ENCODE measurements at places on chromosomes 3 and 15.
A peak's percentile ranks its signal among the peaks of the same experiment; 100 is the strongest.

DNA sequence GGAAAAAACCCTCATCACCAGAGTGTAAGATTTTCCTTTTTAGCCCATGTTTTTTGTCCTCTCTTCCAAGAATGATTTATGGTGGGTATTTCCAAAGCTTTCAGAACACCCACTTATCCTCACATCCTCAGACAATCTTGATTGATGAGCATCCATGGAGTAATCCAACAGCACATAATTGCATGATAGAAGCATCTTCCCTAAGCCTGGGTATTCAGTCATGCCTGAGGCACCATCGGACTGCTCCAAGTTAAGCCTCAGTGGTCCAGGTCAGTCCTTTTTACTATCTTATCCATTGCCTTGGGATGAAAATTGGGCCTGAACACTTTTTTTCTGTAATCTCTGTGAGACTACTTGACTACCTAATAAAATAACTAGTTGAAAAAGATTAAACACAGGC lies 676.0 kb upstream of the SEMA6D start:
- DNase-seq = no peak

DNA sequence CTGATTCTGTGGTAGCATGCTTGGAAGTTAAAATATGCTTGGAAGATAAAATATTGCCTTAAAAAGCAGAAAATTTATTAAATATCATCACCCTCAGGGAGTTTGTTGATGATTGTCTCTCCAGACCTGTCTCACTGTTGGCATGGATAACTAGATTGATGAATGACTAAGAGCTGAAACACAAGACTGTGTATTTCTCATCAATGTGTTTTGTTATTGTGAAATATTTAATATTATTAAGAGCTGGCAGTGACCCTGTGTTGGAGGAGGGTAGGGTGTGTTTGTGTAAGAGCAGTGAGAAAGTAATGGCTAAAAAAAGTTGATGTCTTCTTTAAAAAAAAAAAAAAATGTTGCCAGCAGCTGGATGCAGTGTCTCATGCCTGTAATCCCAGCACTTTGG lies 82.2 kb downstream of the ITPR1 start:
- DNase-seq = no peak

GRCh38 chr3:4462369-4463040 lies 4.6 kb downstream of the SUMF1 start:
- DNase-seq = no peak

DNA sequence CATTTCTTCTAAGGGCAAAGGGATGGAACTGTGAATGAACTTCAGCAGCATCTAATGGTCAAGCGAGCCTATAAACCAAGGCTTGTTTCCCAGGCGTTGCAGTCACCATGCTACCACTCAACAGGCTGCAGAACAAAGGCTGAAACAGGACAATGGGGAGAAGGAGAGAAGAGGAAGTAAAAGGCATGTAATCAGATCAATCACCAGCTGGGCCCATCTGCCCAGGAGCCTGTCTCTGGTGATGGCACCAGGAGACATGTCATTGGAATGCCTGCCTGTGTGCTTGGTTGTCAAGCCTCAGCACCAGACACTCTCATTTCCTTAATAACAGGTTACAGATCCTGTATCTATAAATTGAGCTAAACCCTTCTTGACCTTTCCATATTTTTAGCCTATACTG lies 81.7 kb upstream of the UMPS start:
- no peak for DNase-seq

GRCh38 chr3:124780356-124780755 lies 50.1 kb downstream of the UMPS start:
- DNase-seq = no peak

GRCh38 chr15:78879517-78880241 lies 7.0 kb downstream of the MORF4L1 start:
- no peak for DNase-seq

GRCh38 chr15:77581896-77582569 lies 50.7 kb downstream of the LINGO1 start:
- no peak for DNase-seq

GRCh38 chr3:143222505-143222904 lies 102.9 kb downstream of the CHST2 start:
- DNase-seq = no peak

- no peak for DNase-seq
These were observed 43.5 kb downstream of the CHD2 start for GRCh38 chr15:92943581-92943980.

DNA sequence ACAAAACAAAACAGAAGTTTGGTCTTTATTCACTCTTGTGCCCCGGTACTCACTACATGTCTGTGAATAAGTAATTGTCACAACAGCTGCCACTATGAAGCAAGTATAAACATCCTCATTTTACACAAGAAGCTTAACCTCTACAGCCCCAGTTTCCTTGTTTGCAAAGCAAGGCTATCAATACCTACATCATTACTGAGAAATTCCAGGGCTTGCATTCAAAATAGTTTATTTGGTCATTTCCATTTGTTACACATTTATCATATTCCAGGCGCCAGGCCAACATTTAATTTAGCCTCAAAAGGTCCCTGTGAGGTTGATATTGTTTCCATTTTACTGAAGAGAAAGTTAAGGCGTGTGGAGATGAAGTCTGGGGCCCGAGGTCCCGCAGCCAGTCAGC lies 161.4 kb upstream of the LRTM1 start:
- DNase-seq = no peak

DNA sequence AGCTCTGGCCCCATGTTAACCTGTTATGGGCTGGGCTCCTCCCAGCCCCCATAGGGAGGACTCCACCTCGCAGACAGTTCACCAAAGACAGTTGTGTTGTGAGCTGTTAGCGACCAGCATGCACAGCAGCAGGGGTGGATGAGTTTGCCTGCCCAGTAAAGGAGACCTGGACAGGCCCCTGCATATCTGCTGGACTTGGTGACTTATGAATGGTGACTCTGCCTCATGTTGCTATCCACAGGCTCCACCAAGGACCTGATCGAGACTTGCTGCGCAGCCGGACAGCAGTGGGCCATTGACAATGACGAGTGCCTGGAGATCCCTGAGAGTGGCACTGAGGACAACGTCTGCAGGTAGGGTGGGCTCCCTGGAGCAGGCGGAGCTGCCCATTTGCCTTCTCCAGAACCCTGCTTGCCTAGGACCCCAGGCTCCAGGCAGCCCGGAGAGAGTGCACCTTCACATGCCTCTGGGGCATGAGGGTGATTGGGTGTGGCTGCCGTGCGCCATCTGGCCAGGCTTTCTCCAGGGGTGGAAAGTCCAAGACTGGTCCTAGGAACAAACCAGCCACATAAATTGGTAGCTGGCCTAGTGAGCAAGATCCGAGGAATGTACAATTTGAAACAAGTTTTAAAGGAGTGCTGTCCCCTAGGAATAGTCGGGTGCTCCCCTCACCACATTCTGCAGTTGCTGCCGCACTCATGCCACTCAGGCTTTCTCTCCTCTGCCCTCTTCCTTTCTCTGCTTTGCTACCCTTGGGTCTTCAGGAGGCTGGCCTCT lies 59.1 kb downstream of the FBLN2 start:
- no peak for DNase-seq

GRCh38 chr3:119230071-119230470 lies 10.6 kb downstream of the B4GALT4 start:
- no peak for DNase-seq

DNA sequence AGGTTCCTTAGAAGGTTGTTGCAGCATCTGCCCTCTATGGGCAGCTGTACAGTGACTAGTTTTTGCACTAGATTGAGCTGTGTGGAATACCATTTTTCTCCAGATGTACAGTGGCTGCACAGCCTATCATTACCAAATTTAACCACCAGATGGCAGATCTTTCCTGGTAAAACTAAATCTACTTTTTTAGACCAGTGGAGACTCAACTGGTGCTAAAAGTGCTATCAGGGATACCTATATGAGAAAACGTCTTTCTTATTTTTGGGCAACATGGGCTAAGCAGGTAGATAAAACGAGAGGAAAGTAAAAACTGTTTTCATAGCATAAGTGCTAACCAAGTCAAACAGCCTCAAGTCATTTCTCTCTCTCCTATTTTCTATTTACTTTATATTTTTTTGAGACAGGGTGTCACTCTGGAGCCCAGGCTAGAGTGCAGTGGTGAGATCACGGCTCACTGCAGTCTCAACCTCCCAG lies 21.2 kb downstream of the IGSF10 start:
- no peak for DNase-seq

- no peak for DNase-seq
These were observed 258.4 kb downstream of the OPA1 start for GRCh38 chr3:193851428-193851847.

- DNase-seq = no peak
These were observed 144.3 kb upstream of the PFN2 start for GRCh38 chr3:150114873-150115540.

DNA sequence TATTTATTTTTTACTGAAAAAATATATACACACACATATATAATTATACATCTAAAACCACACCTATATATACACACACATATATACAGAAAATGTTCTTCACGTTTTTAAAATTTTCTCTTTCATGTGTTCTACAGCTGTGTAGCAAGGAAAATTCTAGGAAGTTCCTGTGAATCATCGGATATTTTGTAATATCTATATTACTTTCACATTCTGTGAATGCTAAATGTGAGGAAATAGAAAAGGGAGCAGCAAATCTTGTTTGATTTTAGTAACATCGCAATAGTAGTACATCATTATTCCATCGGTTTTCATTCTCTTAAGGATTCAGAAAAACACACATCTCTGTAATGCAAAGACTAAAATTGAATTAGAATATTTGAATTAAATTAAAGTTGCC lies 836.8 kb upstream of the NECTIN3 start:
- DNase-seq = no peak

DNA sequence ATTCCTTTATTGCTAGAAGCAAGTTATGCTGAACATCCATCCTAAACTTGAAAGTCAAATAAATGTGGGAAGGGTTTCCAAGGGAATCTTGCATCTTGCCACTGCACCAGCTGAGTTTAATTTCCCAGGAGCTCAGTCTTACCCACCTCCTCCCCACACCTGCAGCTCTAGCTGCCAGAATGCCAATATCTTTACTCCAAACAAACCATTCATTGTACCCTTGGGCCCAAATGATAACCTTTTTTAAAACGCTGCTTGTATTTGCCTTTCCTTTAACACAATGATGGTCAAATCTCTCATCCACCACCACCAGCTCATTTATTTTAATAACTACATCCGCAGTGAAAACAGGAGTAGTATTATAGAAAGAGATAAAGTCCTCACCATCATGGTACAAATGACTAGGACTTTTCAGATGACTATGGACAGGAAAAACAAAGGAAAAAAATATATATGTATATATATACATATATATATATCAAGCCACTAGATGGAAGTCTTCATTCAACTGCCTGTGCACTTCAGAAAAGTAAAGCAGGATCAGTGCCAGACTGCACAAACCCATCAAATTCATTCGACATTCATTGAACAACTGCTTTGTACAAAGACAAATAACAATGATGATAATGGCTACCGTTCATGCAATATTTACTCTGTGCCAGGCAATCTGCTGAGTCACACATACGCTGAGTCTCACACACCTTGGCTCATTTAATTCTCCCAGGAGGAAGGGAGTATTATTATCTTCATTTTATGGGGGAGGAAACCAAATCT lies 44.0 kb downstream of the BFSP2 start:
- no peak for DNase-seq

GRCh38 chr3:188830893-188831292 lies 340.9 kb upstream of the TPRG1 start:
- DNase-seq = no peak

DNA sequence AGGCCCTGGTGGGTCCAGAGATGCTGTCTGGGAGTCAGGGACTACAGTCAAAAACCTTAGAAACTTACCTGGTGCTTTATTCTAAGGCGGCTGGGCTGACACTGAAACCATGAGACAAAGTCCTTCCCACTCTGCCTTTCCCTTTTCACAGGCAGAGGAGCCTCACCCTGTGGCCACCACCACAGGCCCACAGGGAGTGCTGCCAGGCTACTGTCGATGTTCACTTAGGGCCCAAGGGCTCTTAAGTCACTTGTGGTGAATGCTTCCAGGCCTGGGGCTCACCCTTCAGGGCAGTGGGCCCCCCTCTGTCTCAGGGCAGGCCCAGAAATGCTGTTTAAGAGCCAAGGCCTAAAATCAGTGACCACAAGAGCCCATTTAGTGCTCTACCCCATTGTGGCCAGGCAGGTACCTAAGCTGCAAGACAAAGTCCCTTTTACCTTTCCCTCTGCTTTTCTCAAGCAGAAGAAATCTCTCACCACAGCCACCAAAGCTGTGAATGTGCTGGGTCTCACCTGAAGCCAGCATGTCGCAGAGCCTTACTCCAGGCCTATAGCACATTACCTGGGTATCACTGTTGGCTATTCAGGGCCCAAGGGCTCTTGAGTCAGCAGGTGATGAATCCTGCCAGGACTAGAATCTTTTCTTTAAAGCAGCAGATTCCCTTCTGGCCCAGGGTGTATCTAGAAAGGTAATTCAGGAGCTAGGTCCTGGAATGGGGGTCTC lies 39.5 kb upstream of the GOLGA6B start:
- peak; percentile 78 for DNase-seq

GRCh38 chr3:131053043-131053859 lies 26.6 kb downstream of the NEK11 start:
- DNase-seq = no peak

DNA sequence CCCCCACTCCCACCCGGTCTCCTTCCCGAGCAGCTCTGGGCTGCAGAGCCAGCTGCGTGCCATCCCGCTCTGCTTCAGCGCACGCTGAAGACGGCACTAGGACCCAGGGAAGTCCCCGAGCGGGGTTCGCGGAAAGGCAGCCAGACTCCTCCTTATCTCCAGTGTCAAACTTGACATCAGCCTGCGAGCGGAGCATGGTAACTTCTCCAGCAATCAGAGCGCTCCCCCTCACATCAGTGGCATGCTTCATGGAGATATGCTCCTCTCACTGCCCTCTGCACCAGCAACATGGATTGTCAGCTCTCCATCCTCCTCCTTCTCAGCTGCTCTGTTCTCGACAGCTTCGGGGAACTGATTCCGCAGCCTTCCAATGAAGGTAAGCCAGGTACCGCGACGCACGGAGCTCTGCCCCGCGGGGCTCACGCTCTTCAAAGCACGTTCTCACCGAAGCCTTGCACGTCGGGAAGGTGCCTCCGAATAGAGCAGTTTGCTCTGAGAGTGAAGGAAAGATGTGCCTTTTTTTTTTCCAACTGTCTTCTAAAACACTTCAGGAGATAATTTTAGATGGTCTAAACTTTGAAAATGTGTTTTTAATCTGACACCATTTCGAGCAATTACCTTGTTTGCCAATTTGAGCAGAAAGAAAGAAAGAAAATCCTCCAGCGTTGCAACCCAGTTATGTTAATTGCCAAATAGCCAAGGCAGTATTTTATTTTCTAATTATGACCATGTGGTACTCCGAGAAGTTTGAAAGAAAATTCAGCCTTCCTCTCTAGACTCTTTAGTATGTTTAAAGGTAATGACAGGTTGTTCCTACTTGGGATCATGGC lies at the start of gene EPHA3:
Gene EPHA3, plus strand, starts transcription at position 161 of the 830 bp plus-strand sequence. Its CDS starts 128 bp downstream, at position 289.
- DNase-seq = no peak

GRCh38 chr3:105466072-105466471 lies 99.4 kb downstream of the ALCAM start:
- no peak for DNase-seq

- DNase-seq = no peak
These were observed 152.4 kb downstream of the EBLN2 start for GRCh38 chr3:73213896-73214295.

All from DMS79 (cell line).